Fibroblast of skin of scalp (primary cell): ENCODE measurements at places on chromosomes 5 and 9.

GRCh38 chr9:13580131-13580530 is 300.6 kb upstream of the MPDZ start:
- DNase-seq: no peak

DNA sequence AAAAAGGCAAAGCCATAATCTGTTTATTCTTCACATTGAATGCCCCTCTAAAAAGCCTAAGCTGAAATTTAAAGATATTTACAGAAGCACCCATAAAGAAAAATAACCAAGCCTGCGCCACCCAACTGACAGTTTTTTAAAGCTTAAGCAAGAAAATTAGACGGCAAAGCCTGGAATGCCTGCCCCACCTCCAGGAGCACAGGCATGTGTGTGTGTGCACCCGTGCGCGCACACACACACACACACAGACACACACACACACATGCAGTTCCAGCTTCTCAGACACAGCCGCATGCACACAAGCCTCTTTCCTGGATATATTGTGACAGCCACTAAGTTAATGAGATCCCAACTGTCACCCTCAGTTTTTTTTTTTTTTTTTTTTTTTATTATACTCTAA is 88.2 kb downstream of the FRMD3 start:
- DNase-seq: no peak

DNA sequence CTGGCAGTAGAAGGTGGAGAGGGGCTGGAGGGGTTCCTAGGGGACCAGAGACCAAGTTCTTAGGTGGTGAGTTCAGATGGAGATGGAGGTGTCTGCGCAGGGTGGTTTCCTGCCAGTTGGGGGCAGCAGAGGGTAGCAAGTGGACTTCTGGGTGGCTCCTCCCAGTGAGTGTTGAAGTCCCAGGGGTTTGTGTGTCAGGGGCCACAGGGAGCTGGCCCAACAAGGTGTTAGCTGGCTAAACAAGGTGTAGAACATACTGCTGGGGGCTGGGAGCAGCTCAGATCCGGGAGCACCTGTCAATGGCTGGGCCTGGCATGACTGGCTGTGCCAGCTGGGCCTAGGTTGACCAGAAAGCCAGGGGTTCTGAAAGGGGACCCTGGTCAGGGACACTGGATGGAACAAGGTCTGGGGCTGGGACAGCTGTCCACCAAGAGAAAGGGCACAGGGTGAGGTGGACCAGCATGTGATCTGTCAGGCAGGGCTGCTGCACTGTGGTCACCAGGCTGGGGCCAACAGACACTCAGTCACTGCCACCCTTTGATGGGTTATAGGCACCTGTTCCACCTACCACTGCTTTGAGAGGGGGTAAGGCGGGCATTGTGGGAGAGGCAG is 35.6 kb downstream of the DAB2IP start:
- peak; percentile 68 for DNase-seq

GRCh38 chr9:36470643-36471290 is 70.7 kb upstream of the RNF38 start:
- peak; percentile 53 for DNase-seq

DNA sequence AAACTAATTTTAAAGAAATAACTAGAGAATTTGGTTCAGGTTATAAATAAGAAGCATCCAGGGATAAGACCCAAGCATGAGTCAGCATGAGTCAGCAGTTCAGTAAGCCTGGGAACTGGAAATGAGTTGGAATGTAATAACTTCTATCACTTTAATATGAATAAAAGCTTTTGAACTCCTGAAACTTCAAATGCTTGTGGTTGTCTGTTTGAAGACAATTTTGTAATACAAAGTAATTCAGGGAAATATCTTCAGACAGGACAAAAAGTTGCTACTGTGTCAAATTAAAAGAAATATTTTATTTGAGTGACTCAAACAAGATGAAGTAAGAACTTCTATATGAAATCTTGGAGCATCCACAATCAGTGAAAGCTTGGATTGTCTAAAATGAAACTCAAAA is 331.2 kb upstream of the DAB2 start:
- peak; percentile 98 for DNase-seq

GRCh38 chr5:37831821-37832534 is 7.9 kb downstream of the GDNF start:
- DNase-seq: peak; percentile 43

- no peak for DNase-seq
Observed at GRCh38 chr5:555058-555623, 30.9 kb upstream of the SLC9A3 start.

- DNase-seq: no peak
Observed at GRCh38 chr9:92522983-92523970, 12.5 kb downstream of the ECM2 start.

DNA sequence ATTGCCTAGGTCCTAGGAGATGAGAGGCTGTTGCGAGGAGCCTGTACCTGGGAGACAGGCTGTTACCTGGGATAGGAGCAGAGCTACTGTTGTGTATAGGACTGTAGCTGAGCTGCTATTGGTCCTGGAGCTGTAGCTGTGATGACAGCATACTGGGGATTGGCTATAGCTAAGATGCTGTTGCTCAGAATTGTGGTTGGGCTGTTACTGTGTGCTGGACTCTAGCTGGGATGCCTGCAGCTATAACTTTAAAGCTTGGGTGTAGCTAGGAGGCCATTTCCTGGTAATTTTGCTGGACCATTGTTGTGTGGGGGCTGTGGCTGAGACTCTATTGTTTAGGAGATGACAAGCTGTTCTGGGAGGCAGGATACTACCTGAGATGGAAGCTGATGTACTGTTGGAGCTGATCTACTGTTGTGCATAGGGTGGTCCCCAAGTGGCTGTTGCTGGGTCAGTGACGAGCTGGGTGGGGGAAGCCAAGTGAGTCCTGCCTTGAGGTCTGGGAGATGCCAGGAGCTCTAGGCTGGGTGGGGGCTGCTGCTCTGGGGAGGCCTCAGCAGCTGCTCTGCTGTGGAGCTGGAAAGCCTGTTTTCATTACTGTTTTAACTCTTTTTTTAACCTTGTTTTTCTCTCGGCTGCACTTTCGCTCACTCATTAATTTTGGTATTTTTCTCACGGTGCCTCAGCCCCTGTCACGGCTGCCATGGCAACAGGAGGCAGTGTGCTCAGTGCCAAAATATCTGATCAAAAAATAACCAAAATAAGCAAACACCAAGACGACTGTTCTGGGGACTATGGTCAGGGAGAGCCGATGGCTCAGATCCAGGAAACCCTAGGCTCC is 3.0 kb upstream of the PCDH1 start:
- no peak for DNase-seq

GRCh38 chr5:173245319-173246134 is 10.5 kb upstream of the NKX2-5 start:
- no peak for DNase-seq

GRCh38 chr5:140801494-140801841 is 611 bp downstream of the PCDHA3 start:
- DNase-seq: peak; percentile 2

DNA sequence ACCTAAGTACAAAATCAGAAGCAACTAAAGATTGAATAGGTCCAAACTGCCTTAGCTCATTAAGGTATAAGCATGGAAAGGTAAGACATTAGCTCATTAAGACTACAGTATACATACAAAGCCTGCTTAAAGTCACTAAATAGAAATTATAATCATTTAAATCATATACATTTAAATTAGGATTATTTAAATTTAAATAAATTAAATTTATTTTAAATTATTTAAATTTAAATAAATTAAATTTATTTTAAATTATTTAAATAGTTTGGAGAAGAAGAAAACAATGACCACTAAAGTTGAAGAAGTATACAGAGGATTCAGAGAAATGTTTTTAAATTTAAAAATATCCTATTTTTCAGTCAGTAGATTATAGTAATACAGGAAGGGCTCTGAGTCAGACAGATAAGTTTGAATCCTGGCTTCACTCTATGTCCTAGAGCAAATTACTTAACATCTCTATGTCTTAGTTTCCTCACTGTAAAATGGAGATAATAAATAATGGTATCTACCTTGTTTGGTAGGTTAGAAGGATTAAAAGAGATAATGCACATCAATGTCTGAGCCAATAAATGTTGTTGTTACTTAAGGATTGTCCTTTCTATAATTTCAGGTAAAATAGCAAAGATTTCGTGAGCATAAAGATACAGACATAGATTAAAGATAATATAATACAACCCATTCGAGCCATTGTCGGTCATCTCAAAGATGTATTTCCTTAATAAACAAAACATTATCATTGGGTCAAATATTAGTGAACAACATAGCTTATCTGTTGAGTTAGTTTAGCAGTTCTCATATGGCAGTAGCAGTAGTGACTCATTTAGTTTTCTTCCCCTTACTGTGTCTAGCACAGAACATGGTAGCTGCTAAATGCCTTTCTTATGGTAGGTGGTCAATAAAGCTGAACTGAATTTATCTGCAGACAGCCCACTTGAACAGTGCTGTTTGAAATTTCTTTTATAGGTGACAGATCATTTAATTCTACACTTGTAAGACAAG is 100.6 kb downstream of the KIAA0825 start:
- DNase-seq: no peak

DNA sequence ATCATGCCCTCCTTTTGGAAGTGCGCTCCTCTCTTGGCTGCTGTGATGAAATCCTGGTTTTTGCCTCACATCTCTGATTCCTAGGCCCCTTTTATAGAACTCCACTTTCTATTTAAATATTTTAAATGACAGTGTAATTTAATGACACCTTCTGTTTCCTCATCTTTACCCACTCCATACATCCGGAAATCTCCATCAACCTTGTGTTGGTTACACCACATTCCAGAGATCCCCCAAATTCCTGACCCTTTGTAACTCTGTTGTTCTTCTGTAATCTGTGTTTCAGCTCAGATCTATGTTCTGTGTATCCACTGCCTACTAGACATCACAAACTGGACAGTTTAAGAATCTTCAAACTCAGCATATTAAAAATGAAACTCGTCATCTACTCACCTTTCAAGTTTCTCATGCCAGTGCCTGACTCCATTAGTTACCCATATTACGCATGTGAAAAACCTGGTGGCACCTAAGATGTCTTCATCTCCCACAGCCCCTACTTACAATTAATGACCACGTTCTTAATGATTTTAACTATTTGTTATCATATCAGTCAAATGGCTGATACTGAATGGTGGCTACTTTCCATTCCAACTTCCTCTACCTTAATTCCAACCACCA is 25.1 kb downstream of the PARP8 start:
- DNase-seq: no peak

GRCh38 chr9:129177443-129177790 is 644 bp downstream of the IER5L start:
- no peak for DNase-seq

DNA sequence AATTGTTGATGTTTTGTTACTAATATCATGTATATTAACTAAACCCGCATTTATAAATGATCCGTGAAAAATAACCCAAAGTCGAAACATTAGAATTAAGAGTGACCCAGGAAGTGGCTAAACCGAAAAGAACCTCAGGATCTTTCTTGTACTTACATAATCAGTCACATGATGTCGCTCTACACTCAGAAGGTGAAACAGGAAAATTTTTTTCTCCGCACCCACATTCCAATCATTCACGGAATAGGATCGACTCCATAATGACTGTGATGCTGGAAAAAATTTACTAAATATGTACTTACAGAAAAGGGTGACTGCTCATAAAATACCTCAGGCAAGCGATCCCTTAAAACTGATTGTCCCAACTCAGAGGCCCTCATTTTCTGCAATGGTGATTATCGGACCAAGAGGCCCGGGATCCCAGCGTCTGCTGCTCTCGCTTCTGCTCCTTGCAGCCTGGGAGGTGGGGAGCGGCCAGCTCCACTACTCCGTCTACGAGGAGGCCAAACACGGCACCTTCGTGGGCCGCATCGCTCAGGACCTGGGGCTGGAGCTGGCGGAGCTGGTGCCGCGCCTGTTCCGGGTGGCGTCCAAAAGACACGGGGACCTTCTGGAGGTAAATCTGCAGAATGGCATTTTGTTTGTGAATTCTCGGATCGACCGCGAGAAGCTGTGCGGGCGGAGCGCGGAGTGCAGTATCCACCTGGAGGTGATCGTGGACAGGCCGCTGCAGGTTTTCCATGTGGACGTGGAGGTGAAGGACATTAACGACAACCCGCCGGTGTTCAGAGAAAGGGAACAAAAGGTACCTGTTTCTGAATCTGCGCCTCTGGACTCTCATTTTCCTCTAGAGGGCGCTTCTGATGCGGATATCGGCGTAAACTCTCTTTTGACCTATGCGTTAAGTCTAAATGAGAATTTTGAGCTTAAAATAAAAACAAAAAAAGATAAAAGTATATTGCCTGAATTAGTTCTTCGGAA is at the start of gene PCDHA12:
PCDHA12 (plus strand) TSS at position 224 of the 981 bp plus-strand sequence; CDS start at position 389, 165 bp downstream.
- no peak for DNase-seq

- DNase-seq: peak; percentile 40
Observed at GRCh38 chr5:129541648-129542251, 81.7 kb downstream of the ADAMTS19 start.

GRCh38 chr9:98018347-98018746 is 35.2 kb downstream of the ANP32B start:
- no peak for DNase-seq

- DNase-seq: no peak
Observed at GRCh38 chr9:131596430-131596743, 51.1 kb downstream of the PRRT1B start.

DNA sequence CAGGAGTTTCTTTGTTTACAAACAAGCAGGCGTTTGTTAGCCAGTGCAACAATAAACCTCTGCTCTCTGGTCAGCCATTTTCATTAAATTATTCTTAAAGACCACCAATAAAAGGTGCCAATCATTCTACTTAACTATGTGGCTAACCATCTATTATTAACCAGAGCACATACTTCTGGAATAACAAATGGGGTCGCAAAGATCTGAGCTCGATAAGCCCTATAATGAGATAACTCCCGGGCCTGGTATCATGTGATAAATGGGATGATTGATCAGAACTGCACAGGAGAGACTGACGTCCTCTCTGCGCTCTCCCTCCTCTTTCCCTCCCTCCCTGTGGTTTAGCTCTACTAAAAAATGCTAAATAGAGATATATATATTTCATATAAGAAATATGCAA is 488.2 kb downstream of the NTRK2 start:
- DNase-seq: no peak

DNA sequence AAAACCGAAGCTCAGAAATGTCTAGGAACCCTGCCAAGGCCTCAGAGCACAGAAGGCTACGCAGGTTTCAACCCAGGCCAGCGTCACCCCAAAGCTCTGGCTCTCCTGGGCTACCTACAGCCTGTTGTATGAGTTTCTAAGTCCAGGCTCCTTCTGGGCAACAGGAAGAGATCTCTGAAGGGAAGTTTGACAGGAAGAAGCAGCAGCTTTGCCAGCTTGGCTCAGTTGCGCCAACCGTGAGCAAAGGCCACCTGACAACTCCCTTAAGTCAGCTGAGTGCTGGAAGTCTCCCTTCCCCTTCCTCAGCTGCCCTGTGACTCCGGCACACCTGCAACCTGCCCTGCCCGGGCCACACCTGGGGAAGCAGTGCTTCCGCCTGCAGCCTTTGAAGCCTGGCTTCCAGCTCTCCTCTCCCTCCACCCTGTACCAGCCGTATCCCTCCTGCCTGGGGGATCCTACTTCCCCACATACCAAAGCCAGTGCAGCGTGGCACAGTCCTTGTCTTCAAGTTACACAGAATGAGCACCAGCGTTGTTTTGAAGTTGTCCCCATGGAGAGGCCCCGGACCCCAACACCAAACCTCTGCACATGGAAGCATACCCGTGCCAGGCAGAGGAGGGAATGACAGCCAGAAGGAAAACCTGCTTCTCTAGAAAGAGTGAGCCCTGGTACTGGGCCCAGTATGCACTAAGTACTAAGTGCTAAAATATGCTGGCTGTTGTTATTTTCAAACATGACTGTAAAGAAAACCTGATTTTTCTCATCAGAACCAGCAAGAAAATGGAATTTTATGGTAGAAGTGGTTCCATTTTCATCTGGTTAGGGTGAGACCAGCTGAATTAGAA is 36.5 kb downstream of the SHB start:
- no peak for DNase-seq
